ENCODE measurements at places on chromosomes 1 and 21.

- DNase-seq, result no peak
These were observed 398.1 kb upstream of the LYPLAL1 start for GRCh38 chr1:218775501-218776021.

DNA sequence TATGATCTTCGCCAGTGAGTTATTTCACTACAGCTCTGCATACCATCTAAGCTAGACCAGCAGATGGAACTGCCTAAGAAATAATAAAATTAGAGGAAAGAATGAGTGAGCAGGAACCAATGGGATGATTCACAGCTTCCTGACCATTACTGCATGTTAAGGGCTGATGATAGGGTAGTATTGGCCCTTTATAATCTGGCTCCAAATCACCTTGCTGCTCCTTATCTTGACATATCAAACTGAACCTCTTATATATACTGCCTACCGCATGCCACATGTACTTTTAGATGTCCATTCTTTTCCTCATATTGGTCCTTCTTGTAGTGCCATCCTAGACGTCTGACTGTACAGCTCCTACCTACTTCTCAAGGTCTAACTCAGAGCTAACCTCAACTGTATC is 524.4 kb downstream of the DPYD start:
- DNase-seq, result no peak

- no peak for DNase-seq
These were observed 228.9 kb downstream of the TNR start for GRCh38 chr1:175514387-175514953.

- no peak for DNase-seq
These were observed 175.0 kb downstream of the CTH start for GRCh38 chr1:70586046-70586445.

DNA sequence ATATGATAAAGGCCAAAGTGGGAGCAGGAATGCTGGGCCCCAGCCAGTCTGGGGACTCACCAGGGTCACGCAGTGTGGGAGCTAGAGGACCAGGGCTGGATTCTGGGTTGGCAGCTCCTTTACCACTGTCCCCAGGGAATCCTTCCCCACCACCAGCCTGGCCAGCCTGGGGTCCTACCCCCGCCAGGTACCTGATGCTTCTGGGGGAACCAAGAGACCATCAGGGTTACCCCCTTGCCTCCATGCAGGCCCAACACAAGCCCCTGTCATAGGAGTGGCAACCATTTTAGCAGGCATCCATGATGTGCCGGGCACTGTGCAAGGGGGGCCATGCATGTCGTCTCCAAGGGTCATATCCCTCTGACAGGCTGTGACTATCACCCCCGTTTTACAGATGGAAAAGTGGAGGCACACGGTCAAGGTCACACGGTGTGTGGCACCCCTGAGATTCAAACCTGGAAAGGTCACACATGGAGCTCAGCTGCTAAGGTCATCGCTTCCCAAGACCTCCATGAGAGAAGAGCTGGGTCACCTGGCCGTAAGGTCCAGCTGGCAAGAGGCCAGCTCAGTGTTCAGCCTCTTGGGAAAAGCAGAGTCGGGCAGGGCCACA is 16.4 kb downstream of the RUNX3 start:
- DNase-seq, result no peak

DNA sequence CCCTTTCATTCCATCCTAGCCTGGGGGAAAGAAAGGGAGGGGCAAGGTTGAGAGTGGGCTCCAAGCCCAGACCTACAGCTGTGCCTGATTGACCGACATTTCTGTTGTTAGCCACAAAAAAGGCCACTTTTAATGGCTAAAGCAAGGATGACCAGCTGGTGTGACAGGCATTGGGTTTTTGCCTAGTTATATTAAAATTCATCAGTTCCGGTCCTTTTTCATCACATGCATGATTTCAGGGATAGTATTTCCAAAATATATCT is 192.3 kb downstream of the ZNF326 start:
- DNase-seq, result no peak

- DNase-seq, result no peak
These were observed 99.5 kb upstream of the DUSP10 start for GRCh38 chr1:221841251-221841982.

DNA sequence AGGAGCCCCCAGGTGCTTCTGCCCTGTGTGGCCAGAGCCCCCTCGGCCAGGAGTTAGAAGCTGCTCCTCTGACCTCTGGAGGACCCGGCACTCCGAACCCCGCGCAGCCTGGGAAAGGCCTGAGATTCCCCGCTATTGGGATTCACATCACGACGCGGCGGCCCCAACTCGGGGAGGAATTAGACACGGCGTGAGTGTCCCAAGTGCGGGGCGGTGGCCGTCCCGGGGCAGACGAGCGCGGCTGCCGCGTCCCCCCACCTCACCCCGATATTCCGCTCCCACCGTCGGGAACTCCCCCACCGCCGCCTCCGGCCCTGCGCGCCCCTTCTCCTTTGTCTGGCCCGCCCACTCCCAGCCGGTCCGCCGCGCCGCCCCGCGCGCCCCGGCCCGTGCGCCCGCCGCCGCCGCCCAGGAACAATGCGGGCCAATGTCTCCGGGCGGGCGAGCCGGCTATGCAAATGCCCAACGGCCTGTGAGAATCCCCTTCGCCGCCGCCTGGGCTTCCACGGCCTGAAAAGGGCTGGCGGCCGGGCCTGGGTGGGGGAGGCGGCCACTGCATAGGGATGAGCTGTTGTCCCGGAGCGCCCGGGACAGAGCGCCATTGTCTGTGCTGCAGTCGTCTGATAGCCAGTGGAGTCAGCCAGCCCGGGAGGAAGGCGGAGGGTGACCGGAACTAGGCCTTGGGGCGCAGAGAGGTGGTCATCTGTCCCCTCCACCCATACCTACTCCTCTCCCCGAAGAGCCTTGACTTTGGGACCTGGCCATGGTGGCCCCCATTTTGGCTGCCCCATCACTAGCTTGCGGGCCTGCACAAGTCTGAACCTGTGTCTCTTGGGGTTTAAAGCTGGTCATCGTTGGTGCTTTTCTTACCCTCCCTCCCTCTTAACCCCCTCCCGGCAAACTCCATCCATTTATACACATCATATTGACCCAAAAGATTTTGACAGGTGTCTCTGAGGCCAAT is 19.4 kb downstream of the RHBG start:
- peak; percentile 64 for DNase-seq

GRCh38 chr1:41371630-41372599 is 10.7 kb downstream of the FOXO6 start:
- no peak for DNase-seq

- DNase-seq, result no peak
These were observed 1.6 kb upstream of the EGLN1 start for GRCh38 chr1:231423648-231424047.

GRCh38 chr1:178726087-178726517 is 1.1 kb downstream of the RALGPS2 start:
- peak; percentile 30 for DNase-seq

DNA sequence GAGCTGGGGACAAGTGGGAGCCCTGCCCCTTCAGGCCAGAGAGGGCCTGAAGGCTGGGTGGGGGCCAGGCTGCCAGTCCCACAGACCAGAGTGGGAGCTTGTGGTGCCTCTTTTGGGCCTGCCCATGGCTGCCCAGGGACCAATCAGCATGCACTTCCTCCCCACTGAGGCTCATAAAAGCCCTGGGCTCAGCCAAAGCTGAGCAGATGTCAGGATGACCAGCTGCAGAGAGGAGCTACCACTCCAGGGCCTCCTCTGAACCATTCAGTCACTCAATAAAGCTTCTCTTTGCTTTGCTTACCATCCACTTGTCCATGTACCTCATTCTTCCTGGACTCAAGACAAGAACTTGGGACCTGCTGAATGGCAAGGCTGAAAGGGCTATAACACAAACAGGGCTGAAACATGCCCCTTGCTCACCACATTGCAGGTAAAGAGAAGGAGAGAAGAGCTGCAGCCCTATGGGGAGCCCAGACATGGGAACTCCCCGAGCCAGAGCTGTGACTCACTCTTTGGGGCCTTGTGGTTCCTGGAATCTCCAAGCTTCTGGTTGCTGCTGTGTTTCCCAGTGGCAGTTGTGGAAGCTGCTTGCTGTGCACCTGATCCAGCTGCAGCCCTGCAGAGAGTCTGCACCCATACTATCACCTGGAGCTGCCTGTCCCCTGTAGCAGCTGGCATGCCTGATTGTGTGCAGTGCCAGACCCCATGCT is 82.0 kb downstream of the OLFML3 start:
- no peak for DNase-seq

DNA sequence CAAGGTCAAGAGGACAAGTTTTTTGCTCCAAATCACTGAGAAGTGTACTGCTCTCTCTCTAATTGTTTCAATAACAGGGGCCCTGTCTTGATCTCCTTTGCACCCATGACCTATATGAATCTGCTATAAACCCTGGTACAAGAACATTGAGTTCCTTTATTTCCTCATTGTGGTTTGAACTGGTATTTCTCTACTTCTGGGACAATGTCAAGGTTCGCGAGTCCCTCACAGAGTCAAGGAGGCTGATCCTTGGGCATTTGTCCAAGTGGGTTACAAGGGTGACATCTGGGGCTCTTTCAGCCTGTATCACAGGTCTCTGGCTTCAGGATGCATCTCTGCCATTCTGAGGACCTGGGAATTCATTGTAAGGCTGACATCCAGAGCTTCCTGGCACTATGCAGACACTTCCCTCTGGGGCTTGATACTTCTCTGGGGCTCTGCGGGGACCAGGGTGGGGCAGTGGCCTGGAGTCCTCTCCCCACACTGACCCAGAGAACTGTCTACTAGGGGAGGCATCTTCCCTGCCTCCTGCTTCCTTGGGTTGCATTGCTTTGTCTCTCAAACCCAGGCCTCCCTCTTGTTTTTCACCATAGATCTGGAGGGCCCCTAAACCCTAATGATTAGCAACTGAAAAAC is 22.5 kb upstream of the ZNF648 start:
- no peak for DNase-seq

- peak; percentile 94 for DNase-seq
These were observed at the start of gene ZNF691 for GRCh38 chr1:42846257-42847110. ZNF691 (plus strand) TSS chr1:42846613; CDS start chr1:42849659, 3,046 bp downstream.

GRCh38 chr1:97277891-97278654 is 556.5 kb downstream of the PTBP2 start:
- no peak for DNase-seq

- DNase-seq, result no peak
These were observed 137.1 kb upstream of the USP24 start for GRCh38 chr1:55352080-55352810.

- no peak for DNase-seq
These were observed 64.6 kb downstream of the KDM1A start for GRCh38 chr1:23083714-23084480.

GRCh38 chr1:22117851-22118250 is 25.0 kb downstream of the WNT4 start:
- DNase-seq, result no peak

- no peak for DNase-seq
These were observed 207.1 kb downstream of the ROR1 start for GRCh38 chr1:63980740-63981407.

DNA sequence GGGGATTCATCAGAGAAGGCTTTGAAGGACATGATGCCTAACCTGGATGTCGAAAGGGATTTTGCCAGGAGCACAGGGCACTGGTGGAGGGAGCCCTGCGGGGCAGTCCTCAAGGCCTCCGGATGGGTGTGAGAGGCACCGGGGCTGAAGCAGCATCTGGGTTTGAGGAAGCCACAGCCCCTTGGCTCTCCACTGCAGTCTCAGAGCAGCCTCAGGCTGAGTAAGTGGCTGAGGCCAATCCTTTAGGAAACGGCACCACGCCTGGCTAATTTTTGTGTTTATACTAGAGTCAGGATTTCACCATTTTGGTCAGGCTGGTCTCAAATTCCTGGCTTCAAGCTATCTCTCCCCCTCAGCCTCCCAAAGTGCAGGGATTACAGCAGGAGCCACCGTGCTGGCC is 12.0 kb downstream of the ERVH48-1 start:
- no peak for DNase-seq

GRCh38 chr1:208175508-208175895 is 68.7 kb downstream of the PLXNA2 start:
- DNase-seq, result no peak

- DNase-seq, result no peak
These were observed 12.2 kb downstream of the TMEM53 start for GRCh38 chr1:44661781-44662682.

- DNase-seq, result no peak
These were observed 4.8 kb downstream of the EFHD2 start for GRCh38 chr1:15414445-15414983.

- no peak for DNase-seq
These were observed 83.9 kb downstream of the DTL start for GRCh38 chr1:212119397-212119837.

GRCh38 chr1:245752561-245752960 is 597.8 kb downstream of the KIF26B start:
- no peak for DNase-seq

DNA sequence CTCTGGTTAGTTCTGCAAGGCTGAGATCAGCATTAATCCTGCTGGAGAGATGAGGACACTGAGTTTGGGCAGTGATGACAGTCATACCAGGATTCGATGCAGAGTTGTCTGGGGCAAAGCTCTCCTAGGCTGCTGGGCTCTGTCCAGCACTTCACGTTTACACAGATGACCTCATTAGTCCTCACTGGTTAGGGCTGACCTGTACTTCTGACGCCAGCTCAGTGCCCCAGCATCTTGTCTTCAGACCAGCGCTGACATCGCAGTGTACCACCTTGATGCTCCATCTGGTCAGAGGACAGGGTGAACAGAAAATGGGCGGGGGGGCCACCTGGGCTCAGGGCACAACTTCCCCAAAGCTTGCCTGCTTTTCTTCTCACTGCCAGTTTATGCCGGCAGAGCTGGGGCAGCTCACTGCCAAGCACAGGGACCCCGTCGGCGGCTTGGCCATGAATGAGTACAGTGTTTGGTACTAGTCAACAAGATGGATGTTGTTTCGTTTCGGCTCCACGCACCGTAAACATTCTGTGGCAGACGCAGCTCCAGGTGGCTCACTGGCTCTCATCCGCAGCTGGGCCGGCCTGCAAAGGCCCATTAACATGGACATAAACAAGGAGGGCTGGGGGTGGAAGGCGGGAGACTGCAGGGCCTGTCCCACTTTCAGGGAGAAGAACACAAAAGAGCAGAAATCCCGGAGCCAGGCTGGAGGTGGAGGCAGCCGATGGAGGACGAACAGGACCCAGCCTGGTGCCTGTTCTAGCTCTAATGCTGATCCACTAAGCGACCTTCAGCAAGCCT is 118.7 kb downstream of the GLIS1 start:
- DNase-seq, result no peak

DNA sequence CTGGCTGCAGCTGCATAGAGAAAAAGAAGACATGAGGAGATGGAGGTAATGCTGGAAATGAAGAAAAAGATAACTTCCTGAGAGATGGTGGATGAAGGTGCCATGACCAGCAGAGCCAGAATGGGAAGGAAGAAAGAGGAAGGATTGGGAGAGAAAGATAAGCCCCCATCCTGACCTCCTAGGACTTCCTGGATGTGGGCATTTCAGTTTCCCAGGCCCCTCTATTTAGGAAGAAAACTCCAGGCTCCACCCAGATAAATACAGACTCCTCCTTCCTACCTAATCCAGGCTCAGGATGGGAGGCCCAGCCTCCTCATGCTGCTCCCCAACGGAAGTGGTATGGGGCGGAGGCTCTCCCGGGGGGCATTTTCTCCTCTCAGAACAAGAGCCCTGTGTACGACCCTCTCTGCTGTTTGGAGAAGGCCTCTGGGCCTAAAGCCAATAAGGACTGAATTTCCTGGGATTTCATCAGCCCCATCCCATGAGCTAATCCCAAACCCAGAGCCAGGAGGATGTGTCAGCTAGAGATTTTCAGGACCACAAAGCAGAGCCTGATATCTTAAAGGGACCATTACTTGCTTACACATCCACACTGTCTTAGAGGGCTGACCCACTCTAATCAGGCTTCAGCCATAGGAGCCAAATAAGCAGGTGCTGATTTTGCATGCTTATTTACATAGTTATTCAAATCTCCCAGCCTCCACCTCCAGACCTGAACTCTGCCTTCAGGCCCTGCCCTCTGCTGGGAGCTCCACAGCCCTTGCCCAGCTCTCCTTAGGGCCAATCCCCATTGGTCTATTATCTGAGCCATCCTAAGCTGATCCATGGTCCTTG is 5.1 kb upstream of the ARHGEF2 start:
- no peak for DNase-seq

GRCh38 chr1:196393742-196394141 is 214.5 kb downstream of the KCNT2 start:
- no peak for DNase-seq
